ENCODE measurements at places on chromosomes 12 and 14.
A peak's percentile ranks its signal among the peaks of the same experiment; 100 is the strongest.

GRCh38 chr14:95796788-95797187 lies 79.8 kb upstream of the TUNAR start:
- DNase-seq: no peak

- DNase-seq: no peak
These were observed 47.1 kb downstream of the GIT2 start for GRCh38 chr12:109949089-109949488.

DNA sequence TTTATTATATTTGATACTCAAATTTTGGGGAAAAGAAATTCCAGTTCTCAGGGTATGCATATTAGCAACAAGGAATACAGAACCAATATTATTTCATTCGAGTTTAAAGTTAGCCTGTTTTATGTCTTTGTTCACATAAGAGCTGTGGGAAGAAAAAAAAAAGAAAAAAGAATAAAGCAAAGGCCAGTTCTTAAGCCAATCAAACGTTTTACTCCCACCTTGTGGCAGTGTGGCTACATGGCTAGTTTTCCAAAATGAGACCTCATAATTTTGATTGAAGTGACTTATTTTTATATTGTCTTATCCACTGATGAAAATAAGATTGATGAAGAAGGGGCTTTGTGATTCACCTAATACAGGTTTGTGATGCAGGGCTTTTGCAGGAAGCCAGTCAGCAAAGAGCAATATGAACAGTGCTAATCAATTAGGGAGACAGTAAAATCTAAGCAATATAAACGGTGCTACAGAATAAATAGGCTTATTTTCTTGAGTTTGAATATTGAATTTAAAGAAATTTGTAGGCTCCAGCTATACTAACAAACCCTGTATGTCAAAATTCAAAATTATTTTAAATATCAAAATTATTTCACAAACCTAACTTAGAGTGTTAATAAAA lies 624.1 kb upstream of the FOXG1 start:
- DNase-seq: peak; percentile 71

DNA sequence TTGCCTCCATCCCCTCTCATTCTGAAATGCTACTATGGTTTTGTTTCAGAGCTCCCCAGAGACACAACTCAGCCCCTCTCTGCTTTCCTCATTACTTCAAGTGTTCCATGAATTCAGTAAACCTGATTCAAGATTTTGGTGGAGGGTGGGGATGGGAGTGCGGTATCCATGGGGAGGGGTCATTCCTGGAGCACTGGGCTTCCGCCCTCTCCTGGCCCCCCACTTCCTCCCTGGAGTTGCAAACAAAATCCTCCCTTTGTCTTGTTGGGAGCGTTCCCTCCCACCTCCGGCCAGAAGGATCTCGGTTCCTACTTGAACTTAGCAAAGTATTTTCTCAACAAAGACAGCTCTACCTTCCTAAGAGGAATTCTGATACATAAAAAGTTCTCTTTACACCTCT lies 71.8 kb upstream of the LTA4H start:
- DNase-seq: no peak

GRCh38 chr12:62919838-62920237 lies 15.1 kb downstream of the PPM1H start:
- DNase-seq: peak; percentile 81

GRCh38 chr12:53160000-53160399 lies 20.5 kb upstream of the ZNF740 start:
- no peak for DNase-seq

DNA sequence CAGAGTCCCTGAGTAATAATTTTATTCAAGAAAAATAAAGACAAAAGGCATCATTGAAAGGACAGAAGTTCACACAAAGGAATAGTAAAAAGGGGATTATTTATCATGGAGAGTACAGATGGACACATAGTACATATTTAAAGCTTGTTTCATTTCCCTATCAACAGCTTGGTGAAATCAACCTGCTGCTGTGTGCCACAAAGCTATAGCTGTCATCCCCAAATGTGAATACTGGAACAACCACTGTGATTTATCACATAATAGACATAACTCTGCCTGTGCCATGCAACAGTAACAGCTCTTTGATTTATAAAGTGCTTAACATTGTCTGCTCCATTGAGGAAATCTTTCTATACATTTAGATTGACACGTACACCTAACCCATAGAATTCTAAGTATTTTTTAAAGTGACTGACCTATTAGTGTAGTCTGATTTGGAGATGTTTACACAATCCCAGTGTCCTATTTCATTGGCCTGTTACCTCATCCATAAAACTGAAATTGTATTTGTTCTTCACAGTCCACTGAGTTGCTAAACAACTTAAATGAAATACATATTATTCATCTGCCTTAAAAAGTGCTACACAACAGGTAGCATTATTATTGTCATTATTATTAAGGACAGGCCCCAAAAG lies 3.3 kb downstream of the NEMF start:
- DNase-seq: no peak

DNA sequence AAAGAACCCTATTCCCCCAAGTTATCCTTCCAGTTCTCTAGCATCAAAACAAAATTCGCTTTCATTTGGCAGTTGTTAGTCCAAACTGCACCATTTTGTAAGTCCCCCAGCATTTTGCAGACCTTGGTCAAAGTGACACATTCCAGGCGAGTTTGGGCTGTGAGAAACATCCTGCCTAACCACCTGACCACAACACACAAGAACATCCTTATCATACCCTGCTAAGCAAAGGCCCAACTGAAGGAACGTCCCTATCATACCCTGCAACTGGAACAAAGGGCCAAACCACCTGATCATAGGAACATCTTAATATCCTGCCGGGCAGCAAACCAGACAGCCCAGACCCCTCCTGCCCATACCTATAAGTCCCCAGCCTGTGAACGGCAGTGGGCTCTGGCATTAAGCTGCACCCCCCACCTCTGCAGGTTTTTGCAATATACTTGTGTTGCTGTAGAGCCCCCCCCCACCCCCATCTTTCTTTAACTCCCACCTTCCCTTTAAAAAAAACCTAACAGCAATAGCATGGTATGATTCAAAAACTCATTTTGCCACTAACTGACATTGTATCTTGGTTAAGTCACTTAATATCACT lies 2.7 kb downstream of the PCNX4 start:
- DNase-seq: no peak

DNA sequence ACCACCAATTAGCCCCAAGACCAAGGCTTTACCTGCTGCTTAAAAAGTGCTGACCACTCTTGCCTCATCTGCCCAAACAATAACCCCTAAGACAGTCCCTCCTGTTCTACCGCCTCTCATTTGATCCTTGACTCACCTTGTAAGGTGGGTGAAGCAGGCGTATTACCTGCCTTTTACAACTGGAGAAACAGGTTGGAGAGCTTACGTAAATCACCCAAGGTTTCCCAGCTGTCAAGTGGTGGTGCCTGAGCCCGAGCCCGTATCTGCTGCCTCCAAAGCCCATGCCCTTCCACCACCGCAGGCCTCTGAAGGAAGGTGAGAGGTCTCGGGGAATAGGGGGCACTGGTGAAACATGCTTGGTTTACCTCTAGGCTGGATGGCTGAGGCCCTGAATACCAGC lies 36.6 kb downstream of the MAX start:
- DNase-seq: no peak

DNA sequence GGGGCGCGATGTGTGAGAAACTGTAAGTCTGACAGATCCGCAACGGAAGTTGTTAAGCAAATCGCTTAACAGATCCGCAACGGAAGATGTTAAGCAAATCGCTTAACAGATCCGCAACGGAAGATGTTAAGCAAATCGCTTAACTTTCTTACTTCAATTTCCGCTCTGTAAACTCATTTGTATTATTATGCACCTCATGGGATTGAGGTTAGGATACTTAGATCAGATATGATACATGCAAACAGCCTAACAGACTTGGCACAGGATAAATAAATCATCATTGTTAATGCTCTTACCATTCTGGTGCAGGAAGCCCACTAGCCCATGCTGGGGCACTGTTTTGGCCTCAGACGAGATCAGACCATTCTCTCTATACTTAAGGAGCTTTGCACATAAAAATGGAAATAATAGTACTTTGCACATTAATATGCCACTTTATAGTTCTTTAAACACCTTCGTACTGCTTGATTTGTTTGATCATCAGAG lies 399 bp downstream of the NCAPD2 start:
- DNase-seq: no peak

DNA sequence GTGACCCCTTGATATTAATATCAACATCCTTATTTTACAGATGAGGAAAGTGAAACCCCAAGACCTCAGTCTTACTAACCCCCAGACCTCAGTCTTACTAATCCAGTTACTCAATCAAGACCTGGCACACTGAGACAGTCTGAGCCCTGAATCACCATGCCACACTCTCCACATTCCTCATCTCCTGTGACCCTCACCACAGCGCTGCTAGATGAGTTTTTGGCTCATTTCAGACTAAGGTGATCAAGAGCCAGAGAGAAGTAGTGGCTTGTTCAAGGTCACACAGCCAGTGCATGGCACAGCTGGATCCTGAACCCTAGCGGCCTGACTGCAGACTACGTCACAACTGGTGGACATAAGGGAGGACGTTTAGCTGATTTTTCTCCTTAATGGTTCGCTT lies 579.2 kb downstream of the BCL11B start:
- no peak for DNase-seq

DNA sequence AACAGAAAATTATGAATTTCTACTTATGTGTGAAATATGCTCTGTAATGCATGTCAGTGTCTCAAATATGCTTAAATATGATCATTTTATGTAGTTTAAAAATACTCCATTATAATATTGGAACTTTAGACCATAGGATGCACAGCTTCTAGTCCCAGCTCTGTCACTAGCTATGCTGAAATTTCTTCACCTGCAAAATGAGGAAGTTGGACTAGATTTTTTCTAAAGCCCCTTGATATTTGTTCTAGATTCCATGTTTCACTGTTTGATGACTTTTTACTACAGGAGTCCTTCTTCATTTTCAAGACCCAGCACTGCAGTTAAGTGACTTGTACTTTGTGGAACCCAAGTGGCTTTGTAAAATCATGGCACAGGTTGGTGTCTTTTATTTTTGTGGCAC lies 90.1 kb downstream of the LRRK2 start:
- DNase-seq: no peak

DNA sequence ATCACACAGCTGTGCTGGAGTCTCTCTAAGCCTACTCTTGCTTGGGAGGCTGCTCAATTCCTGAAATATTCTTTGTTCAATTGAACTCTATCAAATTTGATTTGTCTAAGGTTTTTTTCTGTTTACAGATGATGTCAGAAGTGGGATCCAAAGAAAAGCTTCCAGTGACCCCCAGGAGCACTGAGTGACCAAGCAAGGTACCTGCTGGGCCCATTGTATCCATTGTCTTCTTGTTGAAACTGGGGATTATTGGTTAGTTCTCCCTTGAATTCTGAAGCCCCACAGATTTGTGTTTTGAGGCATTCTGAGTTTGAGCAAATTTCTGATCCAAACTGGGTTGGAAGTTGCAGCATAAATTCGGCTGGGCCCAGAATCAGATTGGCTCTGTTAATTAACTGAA lies 64.6 kb downstream of the MYF5 start:
- DNase-seq: no peak

- DNase-seq: no peak
These were observed 5.9 kb downstream of the RESF1 start for GRCh38 chr12:31965090-31965489.

DNA sequence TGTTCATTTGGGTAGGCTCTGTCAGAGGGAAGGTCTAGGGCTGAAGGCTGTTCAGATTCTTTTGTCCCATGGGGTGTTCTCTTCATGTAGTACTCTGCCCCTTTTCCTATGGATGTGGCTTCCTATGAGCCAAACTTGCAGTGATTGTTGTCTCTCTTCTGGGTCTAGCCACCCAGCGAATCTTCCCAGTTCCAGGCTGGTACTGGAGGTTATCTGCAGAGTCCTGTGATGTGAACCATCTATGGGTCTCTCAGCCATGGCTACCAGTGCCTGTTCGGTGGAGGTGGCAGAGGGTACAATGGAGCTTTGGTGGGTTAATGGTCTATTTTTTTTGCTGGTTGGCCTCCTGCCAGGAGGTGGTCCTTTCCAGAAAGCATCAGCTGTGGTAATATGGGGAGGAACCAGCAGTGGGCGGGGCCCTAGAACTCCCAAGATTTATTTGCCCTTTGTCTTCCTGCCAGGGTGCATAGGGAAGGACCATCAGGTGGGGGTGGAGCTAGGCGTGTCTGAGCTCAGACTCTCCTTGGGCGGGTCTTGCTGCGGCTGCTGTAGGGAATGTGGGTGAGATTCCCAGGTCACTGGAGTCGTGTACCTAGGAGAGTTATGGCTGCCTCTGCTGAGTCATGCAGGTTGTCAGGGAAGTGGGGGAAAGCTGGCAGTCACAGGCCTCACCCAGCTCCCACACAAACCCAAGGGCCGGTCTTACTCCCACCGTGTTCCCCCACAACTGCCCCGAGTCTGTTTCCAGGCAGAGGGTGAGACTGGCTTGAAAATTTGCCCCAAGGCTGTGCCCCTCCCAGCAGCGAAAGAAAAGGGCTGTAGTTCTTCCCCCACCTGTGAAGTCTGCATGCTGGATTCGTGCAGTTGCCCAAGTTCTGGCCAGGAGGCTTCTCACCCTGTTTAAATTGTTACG lies 17.5 kb downstream of the MTRFR start:
- DNase-seq: no peak

DNA sequence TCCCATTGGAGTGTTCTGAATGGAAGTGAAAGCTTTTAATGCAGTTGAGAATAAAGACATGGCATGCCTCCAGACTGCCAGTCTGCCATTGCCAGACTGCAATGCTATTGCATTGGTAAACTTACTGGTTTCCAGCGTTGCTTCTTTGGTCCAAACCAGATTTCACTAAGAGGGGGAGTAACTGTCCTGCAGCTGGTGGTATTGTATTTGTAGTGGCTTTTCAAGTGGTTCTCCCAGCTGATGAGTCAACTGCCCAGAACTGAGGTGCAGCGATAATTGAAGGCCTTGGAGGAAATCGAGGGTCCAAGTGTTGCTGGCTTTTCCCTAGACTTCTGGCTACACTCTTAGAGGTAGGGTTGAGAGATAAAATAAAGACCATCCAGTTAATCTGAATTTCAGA lies 31.9 kb downstream of the ERG28 start:
- no peak for DNase-seq

- no peak for DNase-seq
These were observed 251.3 kb downstream of the SLC16A7 start for GRCh38 chr12:59847127-59847526.

GRCh38 chr12:113658006-113658655 lies 186.5 kb upstream of the LHX5 start:
- no peak for DNase-seq

DNA sequence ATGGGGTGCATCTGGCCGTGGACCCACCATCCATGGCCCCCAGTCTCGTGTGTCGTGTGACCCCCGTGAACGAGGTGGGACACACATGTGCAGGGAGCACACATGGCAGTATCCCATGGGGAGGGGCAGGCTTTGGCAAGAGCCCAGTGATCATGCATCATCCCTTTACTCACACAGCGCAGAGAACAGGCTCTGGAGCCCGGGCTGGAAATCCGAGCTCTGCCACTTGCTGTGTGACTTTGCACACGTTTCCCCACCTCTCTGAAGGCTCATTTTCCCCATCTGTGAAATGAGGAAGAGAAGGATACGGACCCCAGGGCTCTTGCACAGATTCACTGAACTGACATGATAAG lies 119.9 kb downstream of the PHETA1 start:
- DNase-seq: no peak

- no peak for DNase-seq
These were observed 10.2 kb downstream of the USP15 start for GRCh38 chr12:62270384-62270783.
